NCI-H2227 treated with DMSO at 0.1 percent for 48 hours (cell line): ENCODE measurements at places on chromosomes 1 and 21.
A peak's percentile ranks its signal among the peaks of the same experiment; 100 is the strongest.

GRCh38 chr1:7470904-7471638 lies 300.0 kb upstream of the VAMP3 start:
- DNase-seq: no peak

- no peak for DNase-seq
Measured at GRCh38 chr1:62438163-62438562, 1.3 kb downstream of the USP1 start.

GRCh38 chr1:40810927-40811326 lies 27.3 kb downstream of the KCNQ4 start:
- DNase-seq: no peak

- DNase-seq: no peak
Measured at GRCh38 chr1:41765152-41765551, 153.6 kb downstream of the HIVEP3 start.

DNA sequence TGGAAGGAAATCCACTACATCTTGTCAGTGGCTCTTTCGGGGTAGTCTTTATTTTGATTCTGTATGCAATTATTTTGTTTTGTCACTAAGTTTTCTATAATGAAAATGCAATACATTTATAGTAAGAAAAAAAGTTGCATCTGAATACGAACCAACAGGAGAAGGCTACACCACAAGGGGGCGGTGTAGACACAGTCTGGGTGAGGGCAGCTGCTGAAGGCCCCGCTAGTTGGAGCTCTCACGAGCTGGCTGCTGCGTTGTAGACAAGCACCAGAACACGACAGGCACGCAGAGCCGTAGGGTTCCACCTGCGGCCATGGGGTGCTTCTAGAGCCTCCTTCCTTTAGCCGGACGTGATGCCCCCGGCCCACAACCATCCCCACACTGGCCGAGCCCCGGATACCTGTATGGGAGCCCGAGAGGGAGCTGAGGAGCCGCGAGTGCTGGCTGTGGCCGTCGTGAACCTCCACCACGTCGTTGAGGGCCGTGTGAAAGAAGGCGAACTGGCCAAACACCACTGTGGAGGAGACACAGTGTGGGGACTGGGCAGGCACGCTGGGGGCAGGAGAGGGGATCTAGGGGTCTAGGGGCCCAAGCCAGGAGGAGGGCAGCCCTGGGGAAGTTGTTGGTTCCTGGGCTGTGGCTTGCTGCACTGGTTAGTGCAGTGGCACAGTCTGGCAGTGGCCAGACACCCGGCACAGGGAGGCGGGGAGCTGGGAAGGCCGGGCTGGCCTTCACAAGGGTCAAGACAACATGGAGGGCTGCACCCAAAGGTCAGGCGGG lies 160.8 kb downstream of the ZSCAN20 start:
- peak; percentile 81 for DNase-seq

- peak; percentile 47 for DNase-seq
Measured at GRCh38 chr1:27102707-27103468, 52.0 kb downstream of the SLC9A1 start.

GRCh38 chr1:10057343-10057742 lies 24.6 kb downstream of the UBE4B start:
- DNase-seq: no peak

GRCh38 chr21:31221043-31221442 lies 123.0 kb downstream of the TIAM1 start:
- DNase-seq: no peak

DNA sequence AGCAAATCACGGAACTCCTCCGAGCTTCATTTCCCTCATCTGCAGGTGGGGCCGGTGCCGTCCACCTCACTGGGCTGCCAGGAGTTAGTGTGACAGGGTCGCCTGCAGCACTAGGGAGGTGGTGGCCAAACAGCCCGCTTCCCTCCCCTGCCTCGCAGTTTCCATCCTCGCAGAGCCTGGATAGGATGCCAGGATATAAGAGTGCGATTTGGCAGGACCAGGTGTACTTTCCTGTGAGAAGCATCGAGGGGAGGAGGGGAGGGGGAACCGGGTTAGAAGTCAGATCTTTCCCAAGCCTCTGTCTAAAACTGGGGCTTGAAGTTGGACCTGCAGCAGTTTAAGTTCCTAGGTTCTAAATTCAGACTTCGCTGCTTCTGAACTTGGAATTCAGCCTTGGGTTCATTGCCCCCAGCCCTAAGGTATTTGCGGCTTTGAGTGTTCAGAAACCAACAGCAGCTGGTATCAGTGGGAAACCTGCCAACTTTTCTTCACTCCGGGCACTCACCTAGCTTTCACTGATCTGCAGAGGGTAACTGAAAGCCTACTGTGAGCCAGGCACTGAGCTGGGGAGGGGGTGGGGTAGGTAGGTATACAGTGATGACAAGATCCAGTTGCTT lies 1.7 kb upstream of the JUN start:
- no peak for DNase-seq

DNA sequence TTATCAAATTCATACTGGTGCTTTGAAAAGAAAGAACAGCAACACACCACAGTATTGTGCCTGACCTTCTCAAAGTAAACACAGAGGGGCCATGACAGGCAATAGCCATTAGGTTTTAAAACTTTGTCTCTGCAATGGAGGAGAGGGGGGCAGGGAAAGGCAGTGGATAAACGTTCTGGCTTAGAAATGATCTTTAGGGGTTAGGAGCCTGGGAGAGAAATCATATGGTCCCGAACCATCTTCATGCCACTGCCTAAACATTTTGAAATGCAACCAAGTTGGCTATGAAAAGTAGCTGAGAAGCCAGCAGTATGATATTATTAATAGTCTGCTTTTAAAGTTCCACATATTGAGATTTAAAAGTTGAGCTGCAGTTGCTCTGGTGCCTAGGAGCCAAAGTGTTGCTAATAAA lies 39.8 kb downstream of the PLPP3 start:
- no peak for DNase-seq

GRCh38 chr1:67893126-67893495 lies 59.8 kb upstream of the GNG12 start:
- DNase-seq: no peak

DNA sequence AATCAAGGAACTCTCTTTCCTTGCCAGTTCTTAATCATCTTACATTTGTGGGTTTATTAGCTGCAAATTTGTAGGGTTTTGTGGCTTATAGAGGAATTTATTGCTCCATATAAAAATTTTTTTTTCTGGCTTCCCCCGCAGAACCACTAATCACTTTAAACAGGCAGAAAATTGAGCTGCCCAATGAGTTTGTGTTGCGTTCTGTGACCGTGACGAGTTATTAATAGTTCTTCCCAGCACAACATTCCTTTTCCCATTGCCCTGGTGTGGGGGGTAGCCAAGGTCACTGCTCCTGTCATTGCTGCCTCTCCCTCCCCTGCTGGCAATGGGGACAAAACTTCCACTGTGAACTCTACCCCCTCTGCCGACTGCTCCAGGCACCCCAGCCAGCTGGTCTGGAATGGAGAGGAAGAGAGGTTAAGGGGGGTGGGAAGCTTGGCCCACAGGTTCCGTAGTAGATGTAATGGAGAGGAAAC lies 55.1 kb downstream of the UBE2T start:
- no peak for DNase-seq
